ENCODE measurements at places on chromosomes 5 and 9.

DNA sequence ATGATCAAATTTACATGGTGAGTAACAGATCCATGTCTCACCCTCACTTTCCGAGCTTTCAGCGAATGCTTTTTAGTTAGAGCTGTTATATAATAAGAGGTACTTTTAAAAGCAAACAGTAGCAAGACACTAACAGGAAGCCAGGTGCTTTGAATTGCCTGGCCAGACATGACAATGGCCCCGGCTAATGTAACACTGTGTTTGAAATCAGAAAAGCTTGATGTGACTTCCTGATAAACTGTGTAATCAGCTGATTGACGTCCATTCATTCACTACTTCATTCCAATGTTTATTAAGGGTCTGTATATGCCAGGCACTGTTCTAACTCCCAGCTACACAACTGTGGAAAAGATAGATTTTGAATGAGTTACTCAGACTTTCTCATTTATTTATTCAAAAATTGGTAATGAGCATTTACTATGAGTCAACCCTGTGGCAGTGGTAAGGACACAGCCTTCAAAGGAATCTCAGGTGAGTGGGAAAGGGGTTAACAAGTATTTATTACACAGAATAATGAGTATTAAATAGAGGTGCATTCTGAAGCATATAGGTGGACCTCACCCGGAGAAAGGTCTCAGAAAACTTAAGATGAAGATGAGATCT is 26.6 kb downstream of the DPYSL3 start:
- DNase-seq: peak; percentile 77

DNA sequence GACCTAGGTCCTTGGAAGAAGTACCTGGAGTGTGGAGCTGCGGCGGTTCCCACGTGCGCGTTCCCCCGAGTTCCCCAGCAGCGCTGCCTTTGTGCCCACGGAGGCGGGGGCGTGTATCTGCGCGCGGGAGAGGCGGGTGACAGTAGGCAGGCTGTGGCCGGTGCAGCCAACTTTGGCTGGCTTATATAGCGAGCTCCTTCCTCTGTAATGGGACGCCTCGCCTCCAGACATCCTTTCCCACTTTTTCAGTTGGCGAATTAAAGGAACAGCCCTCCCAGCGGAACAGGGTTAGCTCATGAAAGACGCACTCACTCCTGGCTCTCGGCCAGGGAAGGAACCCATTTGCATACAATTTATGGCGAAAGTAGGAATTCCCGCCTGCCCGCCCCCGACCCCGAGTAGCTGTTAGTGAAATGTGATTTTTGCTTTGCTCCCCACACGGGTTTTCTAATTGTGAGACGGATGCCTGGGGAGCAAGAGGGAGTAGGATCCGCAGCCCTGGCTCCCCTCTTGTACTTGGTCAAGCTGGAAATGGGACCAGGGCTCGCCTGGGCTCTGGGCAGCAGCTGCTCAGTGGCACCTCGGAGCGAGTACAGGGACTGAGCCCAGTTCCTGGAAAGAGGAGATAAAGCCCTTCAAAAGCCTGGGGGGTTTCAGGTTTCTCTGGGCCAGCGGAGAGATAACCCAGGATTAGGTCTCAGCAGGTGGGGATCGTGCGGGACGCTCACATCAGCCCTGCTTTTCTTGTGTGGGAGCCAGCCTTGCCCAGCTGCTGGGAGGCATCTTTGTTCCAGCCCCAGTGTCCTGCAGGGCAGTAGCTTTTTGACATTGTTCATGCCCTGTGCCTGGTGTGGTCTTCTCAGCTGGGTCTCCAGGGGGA is at the start of gene TNC:
Gene TNC (minus strand): TSS at position 159 of the 880 bp plus-strand sequence. CDS start 27,139 bp downstream, outside the sequence.
- DNase-seq: peak; percentile 64

- no peak for DNase-seq
Measured at GRCh38 chr9:35229066-35229778, 67.4 kb downstream of the UNC13B start.

DNA sequence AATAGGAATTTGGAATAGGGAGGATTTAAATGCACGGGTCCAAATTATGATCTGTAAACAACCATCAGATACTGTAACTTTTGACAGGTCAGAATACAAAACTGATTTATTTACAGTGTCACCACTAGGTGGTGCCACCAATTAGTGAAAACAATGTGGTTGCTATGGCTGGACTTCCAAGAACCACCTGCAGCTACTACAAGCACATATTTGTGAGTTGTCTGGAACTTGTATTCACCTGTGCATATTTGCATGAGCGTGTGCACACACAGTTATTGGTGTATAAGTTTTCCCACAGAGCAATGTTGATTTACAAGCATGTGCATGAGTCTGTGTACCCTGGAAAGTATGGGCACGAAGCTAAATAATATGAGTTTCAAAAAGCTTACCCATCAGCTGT is 3.0 kb upstream of the HRCT1 start:
- DNase-seq: peak; percentile 65

GRCh38 chr9:77938163-77938562 is 93.4 kb downstream of the GNAQ start:
- no peak for DNase-seq

DNA sequence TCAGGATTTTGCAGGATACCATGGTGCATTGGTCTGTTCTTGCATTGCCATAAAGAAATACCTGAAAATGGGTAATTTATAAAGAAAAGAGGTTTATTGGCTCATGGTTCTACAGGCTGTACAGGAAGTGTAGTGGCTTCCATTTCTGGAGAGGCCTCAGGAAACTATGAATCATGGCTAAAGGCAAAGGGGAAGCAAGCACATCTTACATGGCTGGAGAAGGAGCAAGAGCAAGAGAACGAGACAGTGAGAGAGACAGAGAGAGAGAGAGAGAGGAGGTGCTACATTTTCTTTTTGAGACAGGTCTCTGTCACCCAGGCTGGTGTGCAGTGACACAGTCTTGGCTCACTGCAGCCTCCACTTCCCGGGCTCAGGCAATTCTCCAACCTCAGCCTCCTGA is 43.9 kb downstream of the P4HA2 start:
- no peak for DNase-seq

DNA sequence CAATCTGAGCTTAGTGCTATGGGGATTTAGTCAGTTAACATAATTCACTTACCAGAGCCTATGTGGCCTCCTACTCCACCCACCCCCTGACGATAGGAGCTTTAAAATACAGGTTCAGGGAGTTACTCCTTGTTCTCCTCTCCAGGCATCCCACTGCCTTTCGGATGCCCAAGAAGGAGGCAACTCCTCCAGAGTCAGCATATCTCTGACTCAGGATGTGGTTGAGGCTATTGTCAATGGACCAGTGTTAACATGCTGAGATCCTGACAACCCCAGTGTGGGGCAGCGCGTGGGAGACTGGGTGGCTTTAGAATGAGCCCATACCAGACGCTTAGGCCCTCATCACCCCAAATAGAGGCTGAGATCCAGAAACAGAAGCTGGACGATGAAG is 27.4 kb downstream of the BICD2 start:
- no peak for DNase-seq

- DNase-seq: no peak
Measured at GRCh38 chr5:151189151-151189550, 31.6 kb upstream of the ANXA6 start.

- DNase-seq: no peak
Measured at GRCh38 chr5:26386532-26386931, 651.9 kb downstream of the CDH9 start.

DNA sequence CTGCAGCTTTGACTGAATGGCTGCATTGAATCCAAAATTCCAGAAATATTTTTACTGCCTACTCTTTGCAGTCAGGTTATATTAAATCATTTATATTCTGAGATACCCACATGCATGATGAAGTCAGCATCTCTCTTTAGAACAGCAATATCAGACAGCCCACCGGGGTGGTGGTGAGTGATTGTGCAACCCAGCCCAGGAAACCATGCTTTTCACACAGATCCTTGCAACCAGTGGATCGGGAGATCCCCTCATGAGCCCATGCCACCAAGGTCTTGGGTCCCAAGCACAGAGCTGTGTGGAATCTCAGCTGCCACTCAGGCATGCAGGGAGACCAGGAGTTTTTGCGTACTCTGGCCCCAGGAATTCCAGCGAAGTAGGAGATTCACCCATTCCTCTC is 226.5 kb downstream of the DTWD2 start:
- DNase-seq: no peak

DNA sequence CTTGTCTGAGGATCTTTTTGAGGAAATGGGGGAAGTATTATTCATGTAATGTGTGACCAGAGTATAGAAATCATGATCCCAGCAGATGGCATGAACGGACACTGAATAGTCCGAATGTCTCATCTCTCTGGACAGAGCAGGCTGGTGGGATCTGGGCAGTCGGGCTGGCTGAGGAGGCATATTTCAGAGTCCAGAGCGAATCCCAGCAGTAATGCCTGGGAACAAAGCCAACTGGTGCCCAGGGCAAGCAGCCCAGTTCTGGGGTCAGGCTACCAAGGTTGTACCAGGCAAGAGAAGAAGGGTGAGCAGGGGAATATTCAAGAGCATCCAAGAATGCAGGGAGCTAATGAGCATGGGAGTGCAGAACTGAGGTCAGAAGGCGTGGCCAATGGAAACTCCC is 306.4 kb downstream of the ZSWIM6 start:
- no peak for DNase-seq

- no peak for DNase-seq
Measured at GRCh38 chr5:1754531-1755220, 45.0 kb downstream of the MRPL36 start.

GRCh38 chr5:144131261-144131660 is 39.2 kb downstream of the YIPF5 start:
- DNase-seq: no peak

DNA sequence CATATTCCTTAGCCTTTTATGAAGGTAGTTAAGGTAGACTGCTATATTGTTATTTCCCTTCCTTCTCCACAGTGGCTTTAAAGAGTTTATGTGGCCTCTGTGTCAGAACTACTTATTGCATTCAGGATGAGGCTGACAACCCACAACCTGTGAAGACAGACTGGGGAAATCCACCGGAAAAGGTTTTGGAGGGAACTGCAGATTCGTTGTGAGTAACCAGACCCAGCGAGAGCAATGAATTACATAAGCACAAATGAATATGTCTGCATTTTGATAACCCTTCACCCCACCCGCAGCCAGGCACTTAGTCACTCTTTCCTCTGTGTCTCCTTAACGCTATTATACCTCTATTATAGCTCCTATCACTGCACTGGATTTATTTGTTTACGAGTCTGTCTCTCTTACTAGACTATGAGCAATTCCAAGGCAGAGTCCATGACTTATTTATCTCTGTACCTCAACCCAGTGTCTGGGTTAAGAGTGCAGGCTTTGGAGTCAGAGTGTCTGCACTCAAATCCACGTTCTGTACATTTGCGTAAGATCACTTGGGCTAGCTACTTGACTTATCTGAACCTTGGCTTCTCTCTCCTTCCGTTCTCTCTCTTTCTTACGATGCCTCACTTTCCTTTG is 19.2 kb downstream of the KCTD16 start:
- DNase-seq: no peak

DNA sequence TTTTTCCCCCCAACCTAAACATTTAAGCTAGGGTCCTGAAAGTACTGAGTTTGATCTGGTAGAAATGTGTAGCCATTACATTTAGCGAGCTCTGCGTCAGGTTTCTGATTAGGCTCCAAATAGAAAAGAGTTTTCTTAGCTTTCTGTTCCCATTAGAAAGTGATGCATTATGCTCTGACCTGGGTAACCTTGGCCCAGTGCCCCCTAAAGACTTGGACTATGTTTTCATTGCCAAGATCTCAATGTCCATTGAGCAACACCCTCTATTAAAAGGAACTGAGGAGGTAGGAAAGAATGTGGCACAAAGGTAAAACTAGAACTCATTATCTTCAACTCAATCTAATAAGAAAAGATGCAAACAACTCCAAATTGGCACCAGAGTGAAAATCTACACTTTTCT is 358.9 kb upstream of the PCSK5 start:
- DNase-seq: no peak

DNA sequence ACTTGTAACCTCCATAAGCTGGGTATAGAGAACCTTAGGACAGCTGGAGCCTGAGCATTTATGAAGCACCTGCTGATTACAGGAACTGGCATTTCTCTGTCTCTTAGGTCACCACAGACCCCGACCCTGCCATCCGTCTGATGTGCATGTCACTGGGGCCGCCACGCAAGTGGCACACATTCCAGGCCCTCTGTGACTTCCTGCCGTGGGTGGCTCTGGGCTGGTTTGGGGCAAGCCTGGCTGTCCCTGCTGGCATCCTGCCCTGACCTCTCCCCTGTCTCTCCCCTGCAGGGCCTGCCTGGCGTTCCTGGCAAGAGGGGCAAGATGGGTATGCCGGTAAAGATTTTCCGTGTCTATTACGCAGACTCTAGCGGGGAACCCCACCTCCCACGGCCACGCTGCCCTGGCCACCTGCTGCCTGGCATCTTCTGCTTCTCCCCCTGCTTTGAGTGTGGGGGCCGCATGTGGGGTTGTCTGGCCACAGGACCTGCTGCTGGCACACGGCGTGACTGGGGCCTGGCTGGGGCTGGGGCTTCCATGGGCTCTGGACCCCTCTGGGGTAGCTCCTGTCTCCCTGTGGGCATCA is 55.4 kb downstream of the COL27A1 start:
- no peak for DNase-seq

DNA sequence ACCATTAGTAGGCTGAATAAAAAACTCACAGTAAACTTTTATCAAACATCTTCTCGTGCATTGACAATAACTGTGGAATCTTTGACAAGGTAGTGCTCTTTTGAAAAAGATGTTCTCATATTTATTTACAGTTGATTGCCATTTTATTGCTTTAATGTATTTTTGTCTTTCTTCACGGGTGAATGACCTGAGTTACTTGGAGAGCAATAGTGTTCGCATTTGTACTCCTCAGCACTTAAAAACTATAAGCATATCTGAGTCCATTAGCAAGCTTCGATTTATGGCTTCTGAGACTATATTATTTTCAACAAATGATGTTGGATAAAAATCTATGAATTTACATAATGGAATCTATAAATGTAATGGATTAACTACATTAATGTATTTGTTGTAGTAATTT is 1012.3 kb downstream of the CDH9 start:
- DNase-seq: peak; percentile 81

GRCh38 chr5:1494780-1495524 is 28.8 kb downstream of the LPCAT1 start:
- DNase-seq: no peak

DNA sequence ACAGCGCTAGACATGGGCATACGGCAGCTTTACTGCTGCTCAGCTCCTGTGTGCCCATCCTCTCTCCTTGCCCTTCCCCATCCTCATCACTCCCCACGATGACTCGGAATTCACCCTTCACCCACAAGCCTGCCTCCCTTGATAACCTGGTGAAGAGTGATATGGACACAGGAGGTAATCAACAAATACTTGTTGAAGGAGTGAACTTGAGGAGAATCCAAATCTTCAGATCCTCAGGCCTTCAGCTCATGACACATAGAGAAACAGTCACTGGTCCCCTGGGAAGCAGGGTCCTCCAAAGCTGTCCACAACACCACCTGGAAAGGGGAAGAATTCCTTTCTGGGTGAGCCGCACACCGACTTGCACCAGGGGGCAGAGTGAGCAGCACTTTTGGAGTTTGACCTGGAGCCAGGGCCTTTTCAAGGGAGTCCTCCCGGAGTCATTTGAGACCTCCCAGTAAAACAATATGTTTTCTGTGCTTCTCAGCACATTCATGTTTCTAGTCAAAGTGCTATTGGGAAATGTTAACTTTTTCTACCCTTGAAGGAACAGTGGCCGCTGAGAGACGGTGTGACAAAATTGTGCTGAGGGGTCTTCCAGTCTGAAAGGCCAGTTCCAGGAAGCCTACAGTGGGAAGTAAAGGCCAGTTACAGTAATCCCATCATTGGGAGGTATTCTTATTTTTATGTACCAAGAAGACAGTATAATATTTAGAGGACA is 332.3 kb downstream of the CWC27 start:
- DNase-seq: peak; percentile 49

All from NCI-H1105 treated with DMSO at 0.1 percent for 48 hours (cell line).